NCI-H2081 treated with DMSO at 0.1 percent for 48 hours (cell line): ENCODE measurements at places on chromosomes 11 and 22.

GRCh38 chr11:78381865-78382264 lies 35.8 kb downstream of the GAB2 start:
- no peak for DNase-seq

DNA sequence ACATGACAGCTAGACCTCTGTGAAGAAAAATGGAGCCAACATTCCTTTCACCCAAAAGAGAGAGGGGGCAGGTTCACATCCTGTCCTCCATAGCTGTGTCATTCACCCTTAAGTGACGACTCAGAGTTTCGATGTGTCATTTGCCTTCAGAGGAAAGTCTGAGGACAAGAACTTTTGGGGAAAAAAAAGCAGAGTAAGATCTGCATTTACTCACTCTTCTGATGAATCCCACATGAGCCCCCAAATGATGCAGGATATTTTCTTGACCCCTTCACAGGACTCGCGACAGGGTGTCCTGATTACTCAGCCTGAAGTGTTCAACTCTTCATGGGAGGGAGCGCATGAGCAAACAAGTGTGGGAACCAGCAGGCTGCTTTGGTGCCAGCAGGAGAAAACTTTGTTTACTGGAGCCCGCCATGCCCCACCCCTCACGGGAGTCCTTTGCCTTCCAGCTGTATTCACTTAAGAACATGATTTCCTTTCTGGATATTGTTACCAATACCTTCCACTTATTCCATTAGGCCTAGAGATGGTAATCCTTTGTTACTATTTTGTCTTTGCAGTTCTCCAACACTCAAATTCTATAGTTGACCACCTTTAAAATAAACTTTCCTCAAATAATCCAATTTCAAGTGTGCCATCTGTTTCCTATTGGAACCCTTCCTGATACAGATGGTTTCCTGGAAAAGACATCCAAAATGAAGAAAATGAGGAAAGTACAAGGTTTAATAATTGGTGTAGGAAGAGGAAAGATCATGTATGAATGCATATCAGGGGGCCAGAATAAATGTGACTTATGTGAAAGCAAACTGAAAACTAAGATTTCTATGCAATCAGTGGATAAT lies 729.8 kb downstream of the FAM181B start:
- DNase-seq, result no peak

- DNase-seq, result no peak
Observed at GRCh38 chr11:69923196-69923595, 104.0 kb upstream of the FGF3 start.

GRCh38 chr22:26418620-26419019 lies 10.4 kb upstream of the ASPHD2 start:
- no peak for DNase-seq

- DNase-seq, result no peak
Observed at GRCh38 chr11:132312161-132312560, 941.7 kb downstream of the NTM start.

DNA sequence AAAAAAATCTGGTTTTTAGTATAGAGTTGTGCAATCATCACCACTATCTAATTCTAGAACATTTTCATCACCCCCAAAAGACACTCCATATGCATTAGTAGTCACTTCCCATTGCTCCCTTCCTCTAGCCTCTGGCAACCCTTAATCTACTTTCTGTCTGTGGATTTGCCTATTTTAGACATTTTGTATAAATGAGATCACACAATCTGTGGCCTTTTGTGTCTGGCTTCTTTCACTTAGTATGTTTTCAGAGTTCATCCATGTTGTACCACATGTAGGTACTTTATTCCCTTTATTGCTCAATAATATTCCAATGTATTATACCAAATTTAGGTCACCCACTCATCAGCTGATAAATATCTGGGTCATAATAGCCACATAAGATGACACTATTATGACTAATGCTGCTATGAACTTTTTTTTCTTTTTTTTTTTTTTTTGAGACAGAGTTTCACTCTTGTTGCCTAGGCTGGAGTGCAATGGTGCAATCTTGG lies 67.5 kb upstream of the SCUBE2 start:
- DNase-seq, result no peak

- DNase-seq, result no peak
Observed at GRCh38 chr11:9802291-9802861, 138.5 kb downstream of the SWAP70 start.

- DNase-seq, result no peak
Observed at GRCh38 chr11:56782167-56782847, 33.8 kb upstream of the OR9G4 start.

GRCh38 chr11:35842958-35843357 lies 100.9 kb upstream of the LDLRAD3 start:
- DNase-seq, result no peak
